ENCODE measurements at places on chromosomes 2 and 18. TPM values are rescaled to one million over a fixed set of nuclear protein-coding genes. Genes with fewer than 3 reads are reported as not detected.

FEZ2 gene
- total RNA-seq, result 13.8 TPM

PRKAG3 gene
- not detected for total RNA-seq

AQP12B gene
- not detected for total RNA-seq

MYCN gene
- 142 TPM for total RNA-seq

SERPINB3 gene
- 0.17 TPM for total RNA-seq

SERPINB8 gene
- total RNA-seq, result 1.2 TPM

DNA sequence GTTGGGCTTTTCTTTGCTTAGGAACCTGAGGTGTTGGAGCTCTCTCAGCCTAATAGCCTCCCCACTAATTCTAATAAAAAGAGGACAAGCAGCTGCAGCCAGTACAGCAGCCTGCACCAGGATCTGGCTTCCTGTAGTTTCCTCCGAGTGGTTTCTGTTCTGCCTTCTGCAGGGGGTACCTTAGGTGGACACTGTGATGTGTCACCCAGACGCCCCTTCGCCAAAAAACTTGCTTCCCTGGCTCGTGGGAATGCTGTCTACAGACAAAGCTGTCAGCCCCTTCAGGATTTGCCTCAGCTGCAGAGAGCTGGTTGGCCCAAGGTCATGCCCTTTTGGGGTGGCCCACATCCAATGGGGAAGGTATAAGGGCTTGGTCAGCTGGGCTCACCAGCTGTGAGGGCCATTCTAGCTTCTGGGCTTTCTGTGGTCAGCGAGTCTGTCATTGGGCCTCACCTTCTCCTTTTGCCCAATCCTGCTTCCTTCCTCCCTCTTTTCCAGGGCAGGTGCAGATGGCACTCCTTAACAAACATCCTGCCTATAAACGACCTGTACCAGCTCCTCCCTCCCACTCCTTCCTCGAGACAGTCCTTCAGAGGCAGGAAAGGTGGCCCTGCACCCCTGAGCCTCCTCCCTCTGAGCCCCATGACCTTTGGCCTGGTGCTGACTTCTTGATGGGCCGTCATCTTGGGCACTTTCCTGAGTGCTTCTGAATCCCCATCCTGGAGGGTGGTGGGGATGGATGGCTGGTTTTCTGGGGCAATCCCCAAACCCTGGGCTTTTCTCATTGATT is 44.0 kb upstream of the ROCK2 start:
- H3K36me3 ChIP-seq, result no peaks in the 10 kb centered on the region
- H3K27ac ChIP-seq, result no peak overlapping the region
- peaks cover 22% of the 10 kb centered on the region for H3K4me1 ChIP-seq
- no peaks in the 10 kb centered on the region for H3K27me3 ChIP-seq
- no peak for DNase-seq
- H3K4me3 ChIP-seq, result no peak overlapping the region

- no peaks in the 10 kb centered on the region for H3K36me3 ChIP-seq
- DNase-seq, result no peak
- H3K27ac ChIP-seq, result no peak overlapping the region
These were observed 1083.2 kb downstream of the SOCS6 start for GRCh38 chr18:71371951-71372605.

DNA sequence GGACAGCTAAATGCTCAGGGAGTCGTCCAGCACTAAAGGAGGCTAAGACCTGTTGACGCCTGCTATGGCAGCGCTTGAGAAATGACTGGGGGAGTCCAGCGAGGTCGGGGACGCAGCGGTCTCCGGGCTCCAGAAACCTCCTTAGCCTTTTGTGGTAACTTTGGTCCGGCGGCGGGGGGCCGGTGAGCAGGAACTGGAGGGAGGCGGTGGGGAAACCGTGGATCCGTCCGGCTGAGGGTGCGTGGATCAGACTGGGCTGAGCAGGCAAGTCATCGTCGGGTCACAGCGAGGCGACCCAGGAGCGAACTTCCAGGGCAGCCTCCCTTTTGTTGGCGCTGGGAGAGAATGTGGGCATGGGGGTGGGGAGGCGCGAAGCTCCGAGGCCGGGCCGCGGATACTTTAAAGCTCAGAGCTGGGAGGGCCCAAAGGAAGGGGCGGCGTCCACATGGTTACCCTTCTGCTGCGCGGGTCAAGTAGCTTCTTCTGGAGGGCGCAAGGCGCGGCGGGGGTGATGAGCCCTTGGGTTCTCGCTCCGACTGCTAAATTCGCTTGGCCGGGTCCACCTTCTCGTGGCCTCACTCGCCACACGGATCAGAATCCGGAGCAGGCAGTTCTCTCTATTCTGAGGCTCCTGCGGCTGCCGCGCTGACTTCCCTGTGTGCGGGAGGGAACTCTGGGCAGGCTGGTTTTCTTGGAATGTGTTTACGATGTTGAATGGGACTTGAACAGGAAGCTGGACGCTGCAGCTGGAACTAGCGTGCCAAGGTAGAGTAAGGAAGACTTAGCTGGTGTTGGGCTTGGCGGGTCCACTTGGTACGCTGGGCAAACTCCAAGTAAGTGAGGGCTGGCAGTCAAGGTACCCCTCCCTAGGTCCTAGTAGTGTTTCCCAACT is 920 bp downstream of the GULP1 start:
- H3K4me1 ChIP-seq, result no peaks in the 10 kb centered on the region
- no peaks in the 10 kb centered on the region for H3K27me3 ChIP-seq
- H3K27ac ChIP-seq, result peak overlapping the region; percentile 95

- no peak overlapping the region for H3K27ac ChIP-seq
- no peaks in the 10 kb centered on the region for H3K36me3 ChIP-seq
- H3K27me3 ChIP-seq, result no peaks in the 10 kb centered on the region
- DNase-seq, result no peak
These were observed 176.8 kb downstream of the ZEB2 start for GRCh38 chr2:144343145-144343544.

DNA sequence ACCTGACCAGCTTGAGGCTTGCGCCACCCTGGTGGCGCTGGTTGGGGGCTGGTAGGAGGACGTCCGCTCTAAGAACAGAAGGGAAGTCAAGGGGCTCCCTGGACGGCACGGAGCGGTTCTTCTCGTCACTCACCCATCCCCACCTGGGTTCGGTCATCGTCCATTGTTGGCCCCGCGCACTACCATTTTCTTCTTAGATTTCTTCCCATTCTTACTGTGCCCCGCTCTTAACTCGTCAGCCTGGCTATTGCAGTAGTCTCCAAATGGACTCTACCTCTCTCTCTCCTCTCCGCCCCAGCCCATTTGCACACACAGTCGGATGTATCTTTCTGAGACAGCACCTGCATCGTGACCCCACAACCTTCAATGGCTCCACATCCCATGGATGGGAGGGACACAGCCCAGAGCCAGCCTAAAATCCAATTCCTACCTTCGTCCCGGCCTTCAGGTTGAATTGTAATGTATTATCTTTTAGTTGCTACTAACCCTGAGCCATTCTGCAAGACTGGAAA is 814 bp upstream of the RAB1A start:
- no peak for DNase-seq
- H3K36me3 ChIP-seq, result no peaks in the 10 kb centered on the region
- H3K4me1 ChIP-seq, result peaks cover 5% of the 10 kb centered on the region
- H3K27me3 ChIP-seq, result no peaks in the 10 kb centered on the region

DNA sequence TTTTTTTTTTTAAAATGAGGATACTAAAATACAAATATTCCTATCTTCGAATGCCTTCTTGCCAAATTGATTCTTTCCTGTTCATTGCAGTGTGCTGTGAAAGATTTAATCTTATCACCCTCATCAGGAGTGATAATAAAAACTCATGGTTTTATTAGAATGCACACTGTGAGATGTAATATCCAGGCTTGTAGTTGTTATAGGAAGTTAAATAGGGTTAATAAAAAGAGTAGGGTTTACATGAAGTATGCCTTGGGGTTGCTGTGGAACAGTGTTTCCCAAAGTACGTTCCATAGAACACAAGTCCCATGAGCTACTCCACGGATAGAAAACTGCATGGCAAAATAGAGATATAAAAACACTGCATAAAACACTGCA is 191.9 kb downstream of the SPP2 start:
- no peak for DNase-seq
- no peak overlapping the region for H3K4me3 ChIP-seq
- H3K4me1 ChIP-seq, result no peaks in the 10 kb centered on the region
- H3K36me3 ChIP-seq, result no peaks in the 10 kb centered on the region

- no peak for DNase-seq
- H3K4me1 ChIP-seq, result no peaks in the 10 kb centered on the region
- no peak overlapping the region for H3K4me3 ChIP-seq
- H3K27me3 ChIP-seq, result no peaks in the 10 kb centered on the region
These were observed 358.1 kb upstream of the CRIM1 start for GRCh38 chr2:35997488-35997887.

DNA sequence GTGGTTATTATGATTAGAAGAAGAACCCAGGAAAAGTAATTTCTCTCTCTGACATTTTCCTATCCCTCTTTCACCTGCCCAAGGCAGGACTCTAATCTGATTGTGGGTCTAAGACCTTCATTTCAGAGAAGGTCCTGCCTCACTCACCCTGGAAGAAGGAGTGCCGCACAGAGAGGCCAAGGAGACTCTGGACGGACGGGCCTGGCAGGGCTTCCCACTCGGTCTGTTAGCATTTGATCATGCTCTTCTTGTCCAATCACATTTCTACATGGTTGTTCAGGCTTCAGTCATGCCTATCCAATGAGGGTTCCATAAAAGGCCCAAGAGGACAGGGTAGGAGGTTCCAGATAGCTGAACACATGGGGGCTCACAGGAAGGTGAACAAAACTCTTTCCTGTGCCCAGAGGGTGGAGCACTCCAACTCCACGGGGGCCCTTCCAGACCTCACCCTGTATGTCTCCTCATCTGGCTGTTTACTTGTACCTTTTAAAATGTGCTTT is 27.0 kb downstream of the ZNF892 start:
- DNase-seq, result no peak
- H3K4me3 ChIP-seq, result no peak overlapping the region
- no peaks in the 10 kb centered on the region for H3K27me3 ChIP-seq

GRCh38 chr2:58967736-58968135 is 726.6 kb upstream of the FANCL start:
- no peak for DNase-seq
- no peaks in the 10 kb centered on the region for H3K27me3 ChIP-seq
- H3K4me1 ChIP-seq, result no peaks in the 10 kb centered on the region
- no peaks in the 10 kb centered on the region for H3K36me3 ChIP-seq
- H3K27ac ChIP-seq, result no peak overlapping the region

DNA sequence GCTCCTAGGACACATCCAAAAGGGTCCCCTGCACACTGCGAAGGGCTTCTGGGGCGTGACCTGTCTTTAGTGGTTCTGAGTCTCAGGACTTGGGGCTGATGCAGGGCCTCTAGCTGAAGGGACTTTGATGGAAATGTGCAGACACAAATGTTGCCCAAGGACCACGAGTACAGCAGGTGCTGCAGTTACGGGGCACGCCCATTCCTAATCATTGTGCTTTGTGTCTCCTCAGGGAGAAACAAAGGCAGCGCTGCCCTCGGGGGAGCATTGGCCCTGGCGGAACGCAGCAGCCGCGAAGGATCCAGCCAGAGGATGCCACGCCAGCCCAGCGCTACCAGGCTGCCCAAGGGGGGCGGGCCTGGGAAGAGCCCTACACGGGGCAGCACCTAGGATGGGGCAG is 8.0 kb downstream of the TUBA3E start:
- no peak for DNase-seq
- H3K27me3 ChIP-seq, result no peaks in the 10 kb centered on the region
- H3K4me1 ChIP-seq, result no peaks in the 10 kb centered on the region
- no peak overlapping the region for H3K4me3 ChIP-seq
- H3K36me3 ChIP-seq, result no peaks in the 10 kb centered on the region

- no peak overlapping the region for H3K4me3 ChIP-seq
- no peaks in the 10 kb centered on the region for H3K27me3 ChIP-seq
- H3K27ac ChIP-seq, result no peak overlapping the region
- no peak for DNase-seq
These were observed 49.4 kb downstream of the RHOB start for GRCh38 chr2:20496076-20496872.

GRCh38 chr2:25380586-25381375 is 39.1 kb upstream of the DNMT3A start:
- H3K4me1 ChIP-seq, result no peaks in the 10 kb centered on the region
- no peak overlapping the region for H3K27ac ChIP-seq
- no peak overlapping the region for H3K4me3 ChIP-seq
- no peaks in the 10 kb centered on the region for H3K36me3 ChIP-seq

DNA sequence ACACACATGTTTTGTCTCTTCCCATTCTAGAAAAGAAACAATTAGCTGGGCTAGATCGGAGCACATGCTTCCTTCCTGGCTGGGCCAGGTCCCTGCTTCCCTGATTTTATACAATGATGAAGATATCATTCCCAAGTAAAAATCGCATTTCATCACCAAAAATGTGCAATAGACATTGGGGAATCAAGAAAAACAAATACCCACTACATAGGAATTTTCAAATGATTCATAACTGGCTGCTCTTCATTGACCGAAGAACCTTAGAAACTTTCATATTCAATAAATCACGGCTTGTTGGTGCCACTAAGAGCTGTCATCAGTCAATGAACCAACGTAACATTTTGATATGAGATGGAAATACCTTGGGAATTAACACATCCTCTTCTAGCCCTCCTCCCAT is 373.6 kb upstream of the TRIB2 start:
- H3K4me3 ChIP-seq, result no peak overlapping the region
- no peak for DNase-seq
- H3K27ac ChIP-seq, result no peak overlapping the region
- no peaks in the 10 kb centered on the region for H3K27me3 ChIP-seq
- H3K4me1 ChIP-seq, result no peaks in the 10 kb centered on the region

- no peaks in the 10 kb centered on the region for H3K27me3 ChIP-seq
- no peak for DNase-seq
- H3K36me3 ChIP-seq, result no peaks in the 10 kb centered on the region
- no peak overlapping the region for H3K27ac ChIP-seq
These were observed 41.4 kb downstream of the PKP4 start for GRCh38 chr2:158498043-158498748.

GRCh38 chr2:27171351-27171848 is 22.6 kb downstream of the TCF23 start:
- H3K36me3 ChIP-seq, result no peaks in the 10 kb centered on the region
- H3K4me1 ChIP-seq, result no peaks in the 10 kb centered on the region
- H3K4me3 ChIP-seq, result no peak overlapping the region
- no peak for DNase-seq
- no peaks in the 10 kb centered on the region for H3K27me3 ChIP-seq

- no peak overlapping the region for H3K27ac ChIP-seq
- no peaks in the 10 kb centered on the region for H3K27me3 ChIP-seq
- no peak for DNase-seq
- H3K4me1 ChIP-seq, result peaks cover 16% of the 10 kb centered on the region
- H3K36me3 ChIP-seq, result no peaks in the 10 kb centered on the region
- no peak overlapping the region for H3K4me3 ChIP-seq
These were observed 65.1 kb downstream of the CERS6 start for GRCh38 chr2:168521053-168521741.

- no peak for DNase-seq
- no peaks in the 10 kb centered on the region for H3K27me3 ChIP-seq
- H3K4me3 ChIP-seq, result no peak overlapping the region
- peaks cover 2% of the 10 kb centered on the region for H3K4me1 ChIP-seq
- H3K36me3 ChIP-seq, result no peaks in the 10 kb centered on the region
These were observed 72.9 kb downstream of the CLHC1 start for GRCh38 chr2:55159037-55159651.

- H3K36me3 ChIP-seq, result no peaks in the 10 kb centered on the region
- no peak for DNase-seq
- H3K27me3 ChIP-seq, result no peaks in the 10 kb centered on the region
- H3K4me1 ChIP-seq, result no peaks in the 10 kb centered on the region
These were observed 19.5 kb upstream of the ERCC3 start for GRCh38 chr2:127313406-127313805.

All from H1 (cell line).